ENCODE measurements at places on chromosomes 5 and 9. TPM values are rescaled to one million over a fixed set of nuclear protein-coding genes. Genes with fewer than 3 reads are reported as not detected.

Gene FGFR4
- 1.0 TPM for total RNA-seq

Gene MVB12B
- total RNA-seq = 13.8 TPM

Gene CYLC2
- total RNA-seq = not detected

Gene EQTN
- not detected for total RNA-seq

Gene SPATA31D4
- total RNA-seq = not detected

Gene PTGER4
- 12.1 TPM for total RNA-seq

Gene SEC24A
- 27.4 TPM for total RNA-seq

Gene CCDC69
- total RNA-seq = 72.4 TPM

Gene TMC1
- 0.69 TPM for total RNA-seq

Gene SELENOP
- total RNA-seq = 165 TPM

Gene FKBP15
- total RNA-seq = 29.7 TPM

Gene NTNG2
- 3.4 TPM for total RNA-seq
